Uterus (tissue), 4 donors: ENCODE measurements at places on chromosomes 7 and 10. TPM values are rescaled to one million over a fixed set of nuclear protein-coding genes. Genes with fewer than 3 reads are reported as not detected.

DNA sequence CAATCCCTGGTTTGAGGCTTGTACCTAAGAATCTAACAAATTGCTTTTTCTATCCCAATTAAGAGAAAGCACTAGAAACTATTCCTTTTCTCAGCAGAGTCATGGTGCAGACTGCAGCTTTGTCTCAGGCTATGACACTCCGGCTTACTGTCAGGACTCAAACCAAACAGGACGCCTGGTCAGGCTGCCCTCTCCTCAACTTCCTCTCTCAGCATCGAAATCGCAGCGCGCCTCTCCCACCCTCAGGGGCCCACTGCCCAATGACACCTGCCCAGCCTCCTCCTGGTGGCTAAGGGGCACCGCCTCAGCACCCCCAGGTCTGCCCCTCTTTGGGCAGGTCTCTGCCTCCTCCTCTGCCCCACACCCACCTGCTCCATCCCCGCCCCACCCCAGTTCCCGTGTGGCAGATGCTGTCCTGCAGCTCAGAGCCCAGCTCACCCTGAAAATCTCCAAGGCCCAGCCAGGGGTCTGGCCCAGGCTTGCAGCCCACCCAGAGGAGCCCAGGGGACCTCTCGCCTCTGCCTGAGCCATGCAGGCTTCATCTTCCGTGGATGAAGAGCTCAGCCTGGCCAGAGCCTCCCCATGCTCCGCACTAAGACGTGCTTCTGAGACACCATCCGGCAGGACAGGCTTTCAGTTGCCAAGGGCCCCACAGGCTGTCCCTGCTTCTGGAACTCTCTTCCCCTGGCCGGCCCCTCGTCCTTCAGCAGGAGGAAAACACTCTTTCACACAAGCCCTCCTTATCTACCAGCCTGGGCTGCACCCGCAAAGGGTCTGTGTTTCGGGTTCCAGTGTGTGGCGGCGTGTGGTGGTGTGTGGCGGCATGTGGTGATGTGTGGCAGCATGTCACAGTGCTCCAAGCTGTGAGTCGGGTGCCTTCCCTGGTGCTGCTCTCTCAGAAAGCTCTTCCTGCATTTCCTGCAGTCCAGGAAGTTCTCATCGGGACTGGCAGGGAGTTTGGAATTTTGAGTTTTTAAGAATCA is 16.4 kb upstream of the PTPRN2 start:
- no peak overlapping the region for H3K4me3 ChIP-seq
- H3K4me1 ChIP-seq: no peaks in the 10 kb centered on the region
- no peak for DNase-seq
- no peak overlapping the region for H3K27ac ChIP-seq

- H3K4me1 ChIP-seq: peaks cover 81% of the 10 kb centered on the region
- H3K27me3 ChIP-seq: no peaks in the 10 kb centered on the region
- no peaks in the 10 kb centered on the region for H3K36me3 ChIP-seq
- no peak for DNase-seq
- H3K4me3 ChIP-seq: no peak overlapping the region
Observed at GRCh38 chr10:79153745-79154144, 85.0 kb downstream of the ZMIZ1 start.

The UBTD1 gene
- total RNA-seq: 6.6 TPM

DNA sequence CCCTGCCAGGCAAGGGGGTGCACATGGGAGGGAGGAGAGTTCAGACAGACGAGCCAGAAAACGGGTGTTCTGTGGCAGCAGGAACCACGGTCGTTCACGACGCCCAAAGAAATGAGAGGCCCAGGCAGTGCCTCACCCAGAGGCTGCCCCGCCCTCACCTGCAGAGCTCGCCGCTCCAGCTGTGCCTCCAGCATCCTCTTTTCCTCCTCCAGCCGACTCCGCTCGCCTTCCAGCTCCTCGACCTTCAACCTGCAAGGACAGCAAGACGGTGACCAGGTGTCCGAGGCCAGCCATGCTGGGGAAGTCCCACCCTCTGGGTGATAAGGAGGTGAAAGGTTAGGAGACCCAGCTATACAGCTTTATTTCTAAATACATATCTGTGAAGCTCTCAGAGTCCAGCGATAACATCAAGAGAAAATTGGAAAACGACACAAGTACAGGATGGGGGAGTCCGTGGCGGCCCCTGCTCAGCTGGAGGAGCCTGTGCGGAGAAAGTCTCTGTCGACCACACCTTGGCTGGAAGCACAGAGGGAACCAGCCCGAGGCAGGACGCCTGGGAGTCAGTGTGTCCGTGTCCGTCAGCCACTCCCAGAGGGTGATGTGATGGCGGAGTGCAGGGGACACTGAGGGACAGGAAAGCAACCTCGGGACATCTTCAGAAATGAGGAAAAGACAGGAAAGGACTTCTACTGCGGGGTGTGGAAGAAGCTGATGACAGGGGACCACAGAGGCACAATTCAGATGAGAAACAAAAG is 275.1 kb downstream of the MAD1L1 start:
- H3K27me3 ChIP-seq: no peaks in the 10 kb centered on the region
- no peaks in the 10 kb centered on the region for H3K4me1 ChIP-seq
- no peak for DNase-seq
- no peak overlapping the region for H3K4me3 ChIP-seq

The STAG3 gene
- not detected for total RNA-seq

The MCM10 gene
- not detected for total RNA-seq

The CCL26 gene
- not detected for total RNA-seq

- no peak overlapping the region for H3K4me3 ChIP-seq
- no peaks in the 10 kb centered on the region for H3K27me3 ChIP-seq
- H3K36me3 ChIP-seq: no peaks in the 10 kb centered on the region
- no peak for DNase-seq
- no peak overlapping the region for H3K27ac ChIP-seq
Observed at GRCh38 chr7:113922049-113922448, 3.2 kb upstream of the PPP1R3A start.

DNA sequence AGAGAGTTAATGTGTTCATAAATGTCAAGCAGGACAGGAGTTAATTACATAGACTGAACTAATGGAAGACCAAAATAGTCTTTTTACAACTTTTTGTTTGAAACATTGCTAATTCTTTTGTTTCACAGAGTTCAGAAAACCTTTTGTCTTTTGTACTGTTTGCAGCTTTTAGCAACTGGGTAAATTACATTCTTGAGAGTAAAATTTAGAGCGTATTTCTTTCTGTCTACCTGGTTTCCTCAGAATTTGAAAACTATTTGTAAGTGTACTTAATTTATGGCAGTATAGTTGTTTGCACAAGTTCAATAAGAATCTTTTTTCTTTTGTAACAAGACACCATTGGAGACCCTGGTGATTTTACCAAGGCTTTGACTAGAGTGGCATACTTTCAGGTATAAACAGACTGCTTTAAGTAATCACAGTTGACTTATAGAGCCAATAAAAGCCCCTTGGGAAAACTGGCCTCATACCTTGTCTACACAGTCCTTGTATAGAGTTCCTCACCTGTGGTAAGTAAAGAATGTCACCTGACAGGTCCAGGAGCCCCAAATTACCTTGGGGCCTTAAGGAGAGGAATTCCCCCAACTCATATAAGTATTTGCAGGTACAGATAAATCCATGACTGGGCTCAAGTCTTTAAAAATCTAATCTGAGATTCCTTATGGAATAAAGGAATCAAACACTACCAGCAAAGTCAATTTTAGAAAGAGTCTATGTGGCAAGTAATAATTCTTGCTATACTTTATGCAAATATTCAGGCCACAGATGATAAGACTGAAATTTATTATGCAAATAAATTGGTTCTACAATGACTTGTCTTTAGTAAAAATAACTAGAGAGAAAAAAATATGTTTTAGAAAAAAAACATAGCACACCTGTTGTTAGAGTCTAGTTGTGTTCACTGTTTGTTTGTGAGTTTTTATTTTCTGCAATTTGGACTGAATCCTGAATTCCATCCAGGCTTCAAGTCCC is 23.6 kb upstream of the CREB3L2 start:
- no peaks in the 10 kb centered on the region for H3K36me3 ChIP-seq
- DNase-seq: no peak
- no peak overlapping the region for H3K4me3 ChIP-seq

DNA sequence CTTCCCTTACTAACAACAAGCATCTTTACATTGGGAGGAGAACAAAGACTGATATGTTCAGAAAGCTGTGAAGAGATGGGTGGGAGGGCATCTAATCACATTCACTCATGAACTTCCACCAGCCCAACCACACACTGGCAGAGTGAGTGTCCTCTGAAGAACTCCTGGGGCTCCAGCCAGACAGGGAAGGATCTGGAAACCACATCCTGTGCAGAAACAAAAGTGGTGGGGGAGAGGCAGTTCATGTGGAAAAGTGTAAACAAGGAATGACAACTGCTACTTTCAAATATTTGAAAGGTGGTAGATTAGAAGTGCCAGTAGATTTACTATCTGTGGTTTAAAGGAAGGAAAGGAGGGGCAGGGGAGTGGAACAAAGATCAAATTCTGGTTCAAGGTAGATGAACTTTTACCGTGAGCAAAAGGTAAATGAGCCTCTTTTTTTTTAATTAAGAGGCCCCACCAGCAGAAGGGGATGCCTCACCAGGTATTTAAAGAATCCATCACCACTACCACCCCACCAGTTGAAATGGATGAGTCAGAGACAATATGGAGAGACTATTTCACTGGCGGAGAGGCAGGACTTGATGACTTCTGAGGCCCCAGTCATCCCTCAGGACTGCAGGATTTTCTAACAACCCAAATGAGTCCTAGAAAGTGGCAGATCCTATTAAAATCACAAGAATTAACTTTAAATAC is 34.5 kb downstream of the GOT1 start:
- H3K27me3 ChIP-seq: no peaks in the 10 kb centered on the region
- H3K27ac ChIP-seq: no peak overlapping the region
- DNase-seq: no peak
- no peaks in the 10 kb centered on the region for H3K4me1 ChIP-seq
- no peak overlapping the region for H3K4me3 ChIP-seq

The KNDC1 gene
- total RNA-seq: 6.0 TPM

The SYT15B gene
- total RNA-seq: 2.6 TPM

The CHN2 gene
- total RNA-seq: 21.2 TPM

- no peak overlapping the region for H3K4me3 ChIP-seq
- H3K27ac ChIP-seq: no peak overlapping the region
- DNase-seq: no peak
- no peaks in the 10 kb centered on the region for H3K27me3 ChIP-seq
- no peaks in the 10 kb centered on the region for H3K4me1 ChIP-seq
Observed at GRCh38 chr7:97174303-97174702, 56.8 kb downstream of the SDHAF3 start.

- no peaks in the 10 kb centered on the region for H3K4me1 ChIP-seq
- H3K36me3 ChIP-seq: no peaks in the 10 kb centered on the region
- no peak overlapping the region for H3K27ac ChIP-seq
- DNase-seq: no peak
- no peaks in the 10 kb centered on the region for H3K27me3 ChIP-seq
- no peak overlapping the region for H3K4me3 ChIP-seq
Observed at GRCh38 chr7:132275416-132276233, 300.6 kb downstream of the PLXNA4 start.

- H3K4me3 ChIP-seq: no peak overlapping the region
- DNase-seq: no peak
- H3K36me3 ChIP-seq: no peaks in the 10 kb centered on the region
- H3K4me1 ChIP-seq: no peaks in the 10 kb centered on the region
Observed at GRCh38 chr10:38741226-38741625, 647.1 kb downstream of the ZNF37A start.

The LRMDA gene
- 1.5 TPM for total RNA-seq

The CHST15 gene
- total RNA-seq: 9.7 TPM

- H3K4me3 ChIP-seq: no peak overlapping the region
- no peaks in the 10 kb centered on the region for H3K36me3 ChIP-seq
- no peak for DNase-seq
- no peak overlapping the region for H3K27ac ChIP-seq
- no peaks in the 10 kb centered on the region for H3K27me3 ChIP-seq
Observed at GRCh38 chr10:90051053-90051452, 349.7 kb downstream of the KIF20B start.

The GNGT1 gene
- total RNA-seq: not detected

The AGAP3 gene
- total RNA-seq: 52.3 TPM

DNA sequence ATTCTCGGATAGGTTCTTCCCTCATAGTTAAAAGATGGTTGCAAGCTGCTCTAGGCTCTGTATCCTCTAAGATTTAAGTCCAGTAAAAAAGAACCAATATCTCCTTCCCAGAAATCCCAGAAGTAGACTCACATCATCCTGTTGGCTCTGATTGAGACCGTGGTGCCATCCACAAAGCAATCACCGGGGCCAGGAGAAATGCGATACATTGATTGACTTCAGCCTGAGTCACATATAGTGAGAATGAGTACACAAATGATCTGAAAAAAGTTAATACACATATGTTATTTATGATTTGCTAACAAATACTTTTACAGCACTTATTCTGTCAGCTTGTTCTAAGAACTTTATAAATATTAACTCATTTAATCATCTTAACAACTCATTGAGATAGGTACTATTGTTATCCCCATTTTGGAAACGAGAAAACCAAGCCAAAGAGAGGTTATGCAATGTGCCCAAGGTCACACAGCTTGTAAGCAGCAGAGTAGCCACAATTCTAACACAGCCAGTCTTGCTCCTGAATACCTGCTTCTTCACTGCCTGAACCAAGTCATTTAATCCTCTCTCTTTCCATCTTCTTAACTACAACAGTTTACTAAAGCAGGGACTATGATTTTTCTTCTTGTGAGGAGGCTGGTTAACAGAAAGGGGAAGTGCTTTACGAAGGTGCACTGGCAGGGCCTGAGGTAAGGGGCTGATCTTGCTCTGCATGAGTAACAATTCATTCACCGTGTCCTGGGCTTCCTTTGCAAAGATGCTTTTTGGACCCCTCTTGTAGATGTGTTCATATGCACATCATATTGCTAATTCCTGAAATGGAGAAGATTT is 177.0 kb downstream of the REEP3 start:
- no peaks in the 10 kb centered on the region for H3K27me3 ChIP-seq
- H3K4me1 ChIP-seq: peaks cover 6% of the 10 kb centered on the region
- H3K4me3 ChIP-seq: no peak overlapping the region
- no peaks in the 10 kb centered on the region for H3K36me3 ChIP-seq

DNA sequence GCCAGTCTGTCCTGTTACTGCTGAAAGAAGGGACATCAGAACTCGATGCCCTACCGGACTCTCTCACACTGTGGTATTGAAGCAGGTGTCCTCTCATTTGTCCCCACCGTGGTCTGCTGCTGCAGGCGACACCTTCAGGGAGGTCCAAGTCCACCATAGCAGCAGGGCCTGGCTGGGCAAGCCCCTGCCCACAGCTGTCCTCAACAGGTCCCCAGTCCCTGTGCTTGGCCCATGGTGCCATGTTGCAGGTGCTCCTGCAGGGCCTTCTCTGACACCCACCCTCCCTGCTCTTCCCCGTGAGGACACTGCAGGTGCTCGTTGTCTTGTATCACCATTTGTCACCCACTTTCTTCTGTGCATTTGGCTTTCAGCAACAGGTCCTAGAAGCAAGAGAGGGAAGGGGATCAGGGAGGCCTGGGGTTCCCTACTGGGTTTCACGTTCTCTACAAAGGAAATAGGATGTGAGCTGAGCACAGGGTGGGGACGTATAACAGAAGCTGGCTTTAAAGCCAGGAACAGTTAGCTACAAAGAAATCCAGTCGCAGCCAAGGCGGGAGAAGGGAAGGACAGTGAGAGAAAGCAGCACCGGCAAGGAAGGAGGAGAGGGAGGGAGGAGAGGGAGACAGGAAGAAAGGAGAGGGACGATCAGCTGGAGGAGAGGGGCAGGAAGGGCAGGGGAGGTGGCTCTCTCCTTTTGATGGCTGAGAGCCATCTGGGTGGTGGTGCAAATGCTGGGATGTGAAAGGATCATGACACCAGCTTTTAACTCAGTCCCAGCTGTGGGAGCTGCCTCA is 117.7 kb upstream of the FRMD4A start:
- H3K27me3 ChIP-seq: no peaks in the 10 kb centered on the region
- no peaks in the 10 kb centered on the region for H3K4me1 ChIP-seq
- DNase-seq: no peak
- H3K27ac ChIP-seq: no peak overlapping the region
- no peaks in the 10 kb centered on the region for H3K36me3 ChIP-seq
- no peak overlapping the region for H3K4me3 ChIP-seq
